Activated CD4-positive, alpha-beta memory T cell treated with anti-CD3 and anti-CD28 coated beads, Interleukin-2, amount 10 ng/mL, durations not matched to agents 7 days and 5 days (primary cell): ENCODE measurements at places on chromosomes 1 and 21. TPM values are rescaled to one million over a fixed set of nuclear protein-coding genes. Genes with fewer than 3 reads are reported as not detected.
A peak's percentile ranks its signal among the peaks of the same experiment; 100 is the strongest.

Gene TDRD10
- not detected for total RNA-seq

Gene CHAF1B
- 23.9 TPM for total RNA-seq

Gene SLC16A4
- total RNA-seq: 0.35 TPM

Gene SH2D5
- total RNA-seq: not detected

DNA sequence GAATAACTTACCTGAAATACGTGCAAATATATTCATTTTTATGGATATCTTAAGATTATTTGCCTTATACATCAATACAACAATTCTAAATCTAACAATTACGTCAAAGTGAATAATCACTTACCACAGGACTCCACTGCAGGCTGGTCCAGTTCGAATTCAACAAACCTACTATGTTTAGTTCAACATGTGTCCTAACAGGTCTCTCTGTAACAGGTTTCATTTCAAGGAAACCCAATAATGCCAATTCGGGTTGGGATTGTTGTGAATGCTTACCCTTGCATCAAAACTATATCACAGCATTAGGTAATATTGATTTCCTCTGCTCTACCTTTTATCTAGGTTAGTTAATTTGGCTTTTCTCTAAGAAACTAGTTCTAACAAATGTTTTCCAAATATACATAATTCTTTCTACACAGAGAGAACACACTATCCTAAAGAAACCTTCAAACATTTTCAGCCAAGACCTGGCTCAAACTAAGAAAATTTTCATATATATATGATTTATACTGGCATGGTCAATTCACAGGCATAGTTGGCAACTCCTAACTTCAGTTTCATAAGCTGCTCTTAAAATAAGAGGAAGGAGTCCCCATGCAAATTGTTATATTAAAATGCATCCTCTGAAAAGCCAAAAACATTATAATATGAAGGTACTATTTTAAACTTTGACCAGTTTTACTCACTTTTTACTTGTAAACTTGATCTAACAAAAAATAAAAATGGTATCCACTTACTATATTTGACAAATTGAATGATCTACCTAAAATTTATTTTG, 4.5 kb downstream of the IVNS1ABP start:
- no peak for DNase-seq

DNA sequence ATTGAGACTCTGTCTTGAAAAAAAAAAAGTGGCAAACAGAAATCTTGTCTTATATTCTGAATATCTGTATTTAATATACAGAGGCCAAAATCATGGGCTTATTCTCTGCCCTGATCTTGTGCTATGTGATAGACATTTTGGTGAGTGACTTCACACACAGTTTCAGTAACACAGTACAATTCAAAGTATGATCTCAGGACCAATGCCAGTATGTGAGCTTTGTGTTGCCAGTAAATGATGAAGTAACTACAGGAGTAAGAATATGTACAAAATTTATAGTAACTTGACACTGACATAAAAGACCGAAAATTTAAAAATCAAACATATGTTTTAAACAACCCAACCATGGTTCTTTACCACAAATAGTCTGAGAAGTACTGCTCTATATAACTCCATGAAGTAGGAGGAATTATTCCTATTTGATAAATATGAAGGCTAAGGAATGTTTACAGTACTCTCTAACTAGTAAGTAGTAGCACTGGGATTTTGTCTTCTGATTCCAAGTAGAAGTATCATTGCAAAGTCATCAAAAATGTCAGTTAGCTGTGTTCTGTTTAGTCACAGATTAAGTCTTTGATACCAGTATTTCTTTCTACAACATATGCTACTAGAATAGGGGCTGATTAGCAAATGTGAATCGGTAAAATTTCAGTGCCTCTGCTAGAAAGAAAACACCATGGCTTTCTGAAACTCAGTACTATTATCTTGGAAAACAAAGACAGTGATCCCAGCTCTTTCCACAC, 25.3 kb downstream of the DPH5 start:
- no peak for DNase-seq

GRCh38 chr1:177106614-177107365, 57.7 kb downstream of the ASTN1 start:
- no peak for DNase-seq

DNA sequence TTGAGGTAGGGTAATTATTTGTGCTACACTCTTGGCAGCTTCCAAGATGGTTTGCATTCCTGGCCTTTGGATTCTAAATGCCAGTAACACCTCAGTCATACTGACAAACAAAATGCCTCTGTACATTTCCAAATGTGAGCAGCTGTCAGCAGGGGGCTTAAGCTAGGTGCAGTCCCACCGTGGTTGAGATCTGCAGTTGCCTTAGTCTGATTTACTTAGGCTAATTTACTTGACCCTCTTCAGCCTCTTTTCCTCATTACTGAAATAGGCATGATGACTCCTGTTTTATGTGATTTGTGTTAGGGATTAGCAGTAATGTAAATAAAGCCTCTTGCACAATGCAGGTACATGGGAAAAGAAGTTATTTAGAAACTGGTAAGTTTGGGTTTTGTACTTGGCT, 13.5 kb upstream of the SPATA1 start:
- no peak for DNase-seq

DNA sequence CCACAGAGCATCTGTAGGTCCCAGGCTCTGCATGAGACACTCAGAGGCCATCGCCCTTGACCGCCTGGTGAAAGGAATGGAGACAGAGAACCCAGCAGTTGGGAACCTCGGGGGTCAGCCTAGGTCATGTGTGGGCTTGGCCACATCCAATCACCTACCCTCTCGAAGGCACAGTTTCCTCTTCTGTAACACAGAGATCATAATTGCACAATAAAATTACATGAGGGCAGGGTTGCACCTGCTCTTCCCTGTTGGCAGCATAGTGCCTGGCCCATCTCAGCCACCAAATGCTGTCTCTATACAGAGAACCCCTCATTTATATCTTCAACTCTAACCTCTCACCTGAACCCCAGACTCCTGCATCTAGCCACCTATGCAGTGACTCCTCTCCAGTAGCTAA, 418.1 kb upstream of the VAMP3 start:
- no peak for DNase-seq

- no peak for DNase-seq
Measured at GRCh38 chr21:30491963-30492428, at the start of gene KRTAP19-3. Gene KRTAP19-3, minus strand, starts transcription at chr21:30492013. Its CDS starts 56 bp downstream, at chr21:30491957.

DNA sequence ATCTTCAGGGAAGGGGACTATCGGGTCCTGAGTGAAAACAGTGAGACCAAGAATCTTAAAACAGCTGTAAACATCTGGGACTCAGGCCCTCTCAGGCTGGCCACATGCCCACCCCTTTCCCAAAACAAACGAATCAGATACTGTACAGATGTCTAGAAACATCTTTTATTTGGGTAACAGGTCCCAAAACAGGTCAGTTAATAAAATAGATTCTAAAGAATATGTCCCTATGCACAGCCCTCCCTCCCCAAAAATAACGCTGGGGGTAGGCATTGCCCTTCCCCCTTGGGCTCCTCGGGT, 499 bp upstream of the CRTC2 start:
- no peak for DNase-seq

DNA sequence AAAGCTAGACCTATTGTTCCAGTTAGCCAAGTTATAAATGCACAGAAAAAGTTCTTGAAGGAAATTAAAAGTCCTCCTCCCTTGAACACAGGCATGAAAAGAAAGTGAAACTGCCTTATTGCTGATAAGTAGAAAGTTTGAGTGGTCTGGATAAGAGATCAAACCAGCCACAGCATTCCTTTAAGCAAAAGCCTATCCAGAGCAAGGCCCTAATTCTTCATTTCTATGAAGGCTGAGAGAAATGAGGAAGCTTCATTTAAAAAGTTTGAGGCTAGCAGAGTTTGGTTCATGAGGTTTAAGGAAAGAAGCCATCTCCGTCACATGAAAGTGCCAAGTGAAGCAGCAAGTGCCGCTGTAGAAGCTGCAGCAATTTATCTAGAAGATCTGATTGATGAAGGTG, 2.7 kb upstream of the SSX2IP start:
- DNase-seq: no peak

DNA sequence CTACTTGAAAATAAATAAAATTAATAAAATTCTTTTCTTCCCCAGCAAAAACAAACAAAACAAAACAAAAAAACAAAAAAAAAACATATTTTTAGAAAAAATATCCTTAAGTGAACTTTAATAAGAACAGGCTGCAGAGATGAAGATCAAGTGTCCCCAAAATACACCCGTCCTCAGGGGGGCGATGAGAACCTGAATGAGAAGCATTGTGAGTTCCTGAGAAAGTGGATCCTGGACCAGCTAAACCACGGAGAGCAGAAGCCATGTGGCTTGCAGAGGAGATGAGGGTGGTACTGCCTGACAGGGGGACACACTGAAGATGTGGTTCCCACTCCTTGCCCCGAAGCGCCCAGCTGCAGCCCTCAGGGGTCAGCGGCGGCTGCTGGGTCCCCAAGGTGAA, 89.3 kb downstream of the ITPKB start:
- DNase-seq: peak; percentile 44

GRCh38 chr1:206503591-206504362, 3.6 kb upstream of the RASSF5 start:
- peak; percentile 49 for DNase-seq

Gene ZSCAN20
- total RNA-seq: 2.3 TPM

GRCh38 chr1:116832308-116832931, 77.3 kb upstream of the PTGFRN start:
- no peak for DNase-seq

DNA sequence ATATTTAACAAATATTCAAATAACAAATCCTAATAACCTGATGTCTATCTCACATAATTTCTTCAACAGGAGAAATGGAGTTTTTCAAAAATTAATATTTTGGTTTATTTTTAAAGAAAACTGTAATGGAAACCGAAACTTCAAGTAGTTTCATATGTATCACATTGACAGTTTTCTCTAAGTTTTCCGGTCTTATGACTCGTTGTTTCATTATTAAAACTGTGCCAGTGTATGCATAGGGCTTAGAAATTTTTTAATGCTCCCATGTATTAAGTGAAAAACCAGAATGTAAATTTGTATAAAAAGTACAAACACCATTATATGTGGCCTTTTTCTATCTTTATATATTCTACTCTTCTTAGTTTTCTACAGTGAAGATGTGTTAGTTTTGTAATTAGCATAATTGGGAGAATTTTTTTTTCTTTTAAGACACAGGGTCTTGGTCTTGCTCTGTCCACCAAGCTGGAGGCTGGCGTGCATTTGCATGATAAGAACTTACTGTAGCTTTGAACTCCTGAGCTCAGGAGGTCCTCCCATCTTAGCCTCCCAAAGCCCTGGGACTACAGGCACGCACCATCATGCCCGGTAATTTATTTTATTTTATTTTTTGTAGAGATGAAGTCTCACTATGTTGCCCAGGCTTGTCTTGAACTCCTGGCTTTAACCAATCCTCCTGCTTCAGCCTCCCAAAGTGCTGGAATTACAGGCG, 43.9 kb upstream of the SAMSN1 start:
- DNase-seq: no peak

DNA sequence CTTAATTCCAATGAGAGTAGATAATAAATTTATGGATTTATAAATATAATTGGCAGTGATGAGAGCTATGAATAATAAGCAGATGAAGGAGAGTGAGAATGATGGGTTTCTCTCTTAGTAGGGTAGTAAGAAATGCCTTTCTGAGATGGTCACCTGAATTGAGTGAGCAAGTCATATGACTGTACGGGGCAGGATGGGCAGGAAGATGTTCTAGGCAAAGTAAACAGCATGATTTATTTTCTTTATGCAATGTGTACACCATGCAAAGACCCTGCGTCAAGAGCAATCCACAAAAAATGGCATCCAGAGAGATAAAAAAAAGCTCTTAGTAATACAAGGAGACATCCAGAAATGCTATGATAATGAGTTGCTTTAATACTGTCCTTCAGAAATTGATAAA, 409.9 kb downstream of the HLX start:
- DNase-seq: no peak

DNA sequence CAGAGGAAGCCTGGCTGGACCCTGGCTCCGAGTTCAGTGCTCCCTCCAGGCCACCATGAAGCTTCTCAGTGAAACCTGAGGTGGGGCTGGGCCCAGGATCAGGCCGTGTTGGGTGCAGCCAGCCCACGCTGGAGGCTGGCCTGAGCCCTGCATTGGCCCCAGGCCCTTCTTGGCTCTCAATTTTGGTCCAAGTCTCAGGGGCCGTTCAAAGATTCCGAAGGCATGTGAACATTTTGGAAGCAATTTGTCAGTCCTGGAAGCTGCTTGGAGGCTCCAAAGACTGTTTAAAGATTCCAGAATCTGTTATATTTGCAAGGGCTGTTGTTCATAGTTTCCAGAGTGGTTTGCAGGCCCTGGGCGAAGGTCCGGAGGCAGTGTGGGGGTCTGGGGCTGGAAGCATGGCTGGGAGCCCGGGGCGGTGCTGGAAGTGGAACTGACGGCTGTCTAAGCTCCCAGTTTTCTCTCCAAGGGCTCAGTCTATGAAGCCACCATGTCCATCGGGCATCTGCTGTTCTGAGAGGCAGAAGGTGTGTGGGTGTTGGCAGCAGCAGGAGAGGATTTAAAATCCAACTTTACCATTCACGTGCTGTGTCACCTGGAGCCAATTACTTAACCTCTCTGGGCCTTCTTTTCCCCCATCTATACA, 104.9 kb downstream of the EPHB2 start:
- no peak for DNase-seq
